ENCODE measurements at places on chromosomes 7 and 10.
A peak's percentile ranks its signal among the peaks of the same experiment; 100 is the strongest.

- DNase-seq, result peak; percentile 98
Measured at GRCh38 chr7:1537535-1538412, 7.3 kb downstream of the MAFK start.

DNA sequence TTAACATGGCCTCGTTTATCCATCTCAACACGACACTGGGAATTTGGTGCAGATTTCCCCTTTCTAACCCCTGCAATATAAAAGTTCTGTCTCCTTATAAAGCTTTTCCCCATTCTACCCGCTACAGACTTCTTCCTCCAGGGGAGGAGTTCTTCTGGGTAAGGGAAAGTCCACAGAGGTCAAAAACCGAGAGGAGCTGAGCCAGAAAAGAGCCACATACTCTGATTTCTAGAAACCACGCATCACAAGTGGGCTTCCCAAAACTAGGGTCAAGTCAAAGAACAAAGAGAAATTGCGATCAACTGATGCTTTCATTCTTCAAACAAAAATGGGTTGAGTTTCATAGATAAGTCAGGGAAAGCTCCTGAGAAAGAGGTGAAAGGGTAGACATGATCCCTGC is 6.8 kb downstream of the IL6 start:
- DNase-seq, result no peak

GRCh38 chr10:16242859-16243613 is 193.8 kb upstream of the PTER start:
- DNase-seq, result no peak

DNA sequence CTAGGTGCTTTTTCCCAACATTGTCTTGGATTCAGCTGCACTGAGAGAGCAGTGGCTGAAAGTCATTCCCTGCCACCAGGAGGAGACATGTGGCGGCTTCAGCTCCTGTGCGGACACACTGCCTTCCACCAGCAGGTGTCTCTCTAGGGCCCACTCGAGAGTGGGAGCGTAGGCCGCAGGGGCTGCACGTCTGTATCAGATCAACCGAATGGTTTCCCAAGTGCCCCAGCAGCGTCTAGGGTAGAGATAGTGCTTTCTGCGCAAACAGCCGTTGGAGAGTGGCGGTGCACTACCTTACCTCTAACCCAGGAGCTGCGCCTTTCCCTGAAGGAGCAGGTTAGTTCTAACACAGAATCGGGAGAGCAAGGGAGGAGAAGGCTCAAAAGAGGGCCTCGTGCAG is 31.7 kb downstream of the PAPOLB start:
- DNase-seq, result peak; percentile 73

GRCh38 chr10:34815185-34816084 is at the start of gene PARD3:
PARD3 (minus strand) TSS chr10:34815296; CDS start chr10:34814995, 301 bp downstream.
- DNase-seq, result peak; percentile 89

GRCh38 chr10:59870152-59870551 is 36.2 kb downstream of the CCDC6 start:
- no peak for DNase-seq

DNA sequence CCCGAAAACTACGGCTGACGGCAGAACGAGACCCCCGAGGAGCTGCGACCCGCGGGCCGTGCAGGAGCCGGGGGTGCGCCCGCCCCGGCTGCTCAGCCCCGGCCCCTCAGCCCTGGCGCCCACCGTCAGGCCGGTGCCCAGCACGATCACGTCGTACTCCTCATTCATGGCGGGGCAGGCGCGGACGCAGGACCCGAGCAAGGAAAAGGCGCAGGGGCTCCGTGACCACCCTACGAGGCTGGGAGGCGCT is 218 bp downstream of the GDI2 start:
- DNase-seq, result no peak

GRCh38 chr7:76281006-76281705 is 21.3 kb upstream of the HSPB1 start:
- peak; percentile 36 for DNase-seq

GRCh38 chr7:2738766-2739549 is 51.0 kb downstream of the AMZ1 start:
- DNase-seq, result no peak

- no peak for DNase-seq
Measured at GRCh38 chr10:38070501-38070900, 23.6 kb upstream of the ZNF37A start.

DNA sequence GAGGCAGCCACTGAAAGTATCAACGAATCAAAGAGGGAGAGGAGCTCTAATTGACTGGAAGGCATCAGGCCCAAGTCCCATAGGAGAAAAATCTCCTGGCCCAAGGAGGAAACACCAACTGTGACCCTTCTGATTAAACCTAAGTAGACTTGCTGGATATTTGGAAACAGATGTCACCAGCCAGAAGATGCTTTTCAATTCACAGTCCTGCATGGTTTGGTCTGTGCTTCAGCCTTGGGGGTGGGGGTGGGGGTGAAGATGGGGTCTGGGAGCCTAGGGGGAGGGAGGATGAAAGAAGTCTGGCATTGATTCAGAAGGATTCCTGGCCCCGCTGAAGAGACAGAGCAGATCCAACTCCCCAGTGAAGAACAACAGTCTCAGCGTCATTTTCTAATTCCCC is 623.7 kb downstream of the PARD3 start:
- no peak for DNase-seq

GRCh38 chr7:97118306-97118917 is 914 bp downstream of the SDHAF3 start:
- no peak for DNase-seq

GRCh38 chr10:15898046-15898445 is 37.7 kb upstream of the MINDY3 start:
- peak; percentile 31 for DNase-seq

GRCh38 chr10:3606309-3606708 is 178.7 kb downstream of the KLF6 start:
- no peak for DNase-seq

DNA sequence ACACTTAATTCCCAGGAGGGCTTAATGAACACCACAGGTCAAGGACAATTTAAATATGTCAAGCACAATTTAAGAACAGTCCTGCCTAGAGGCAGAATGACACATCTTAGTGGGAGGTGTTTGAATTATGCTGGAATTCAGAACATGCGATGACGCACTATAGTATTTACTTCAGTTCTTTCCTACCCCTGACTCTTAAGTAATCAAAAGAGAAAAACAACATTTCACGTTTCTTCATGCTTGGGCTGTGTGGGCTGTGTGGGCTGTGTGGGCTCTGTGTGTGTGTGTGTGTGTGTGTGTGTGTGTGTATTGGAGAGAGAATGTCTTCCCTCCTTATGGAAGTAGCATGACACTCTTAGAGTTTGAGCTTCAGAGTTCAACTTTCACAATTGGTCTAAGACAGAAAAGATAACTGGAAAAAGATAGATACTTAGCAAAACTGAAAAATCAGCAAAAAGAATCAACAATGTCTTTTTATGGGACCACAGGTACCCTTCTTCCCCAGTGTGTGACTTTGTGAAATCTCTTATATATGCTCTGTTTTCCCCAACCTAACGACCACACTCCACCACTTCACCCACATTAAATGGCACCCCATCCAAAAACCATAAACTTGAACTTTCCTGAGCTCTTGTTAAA is 33.7 kb upstream of the CABCOCO1 start:
- peak; percentile 38 for DNase-seq

GRCh38 chr10:15379078-15379477 is 8.0 kb upstream of the FAM171A1 start:
- no peak for DNase-seq

GRCh38 chr10:57692255-57692980 is 575.3 kb downstream of the IPMK start:
- DNase-seq, result peak; percentile 32

GRCh38 chr10:132234860-132235259 is 48.1 kb downstream of the DPYSL4 start:
- DNase-seq, result no peak

DNA sequence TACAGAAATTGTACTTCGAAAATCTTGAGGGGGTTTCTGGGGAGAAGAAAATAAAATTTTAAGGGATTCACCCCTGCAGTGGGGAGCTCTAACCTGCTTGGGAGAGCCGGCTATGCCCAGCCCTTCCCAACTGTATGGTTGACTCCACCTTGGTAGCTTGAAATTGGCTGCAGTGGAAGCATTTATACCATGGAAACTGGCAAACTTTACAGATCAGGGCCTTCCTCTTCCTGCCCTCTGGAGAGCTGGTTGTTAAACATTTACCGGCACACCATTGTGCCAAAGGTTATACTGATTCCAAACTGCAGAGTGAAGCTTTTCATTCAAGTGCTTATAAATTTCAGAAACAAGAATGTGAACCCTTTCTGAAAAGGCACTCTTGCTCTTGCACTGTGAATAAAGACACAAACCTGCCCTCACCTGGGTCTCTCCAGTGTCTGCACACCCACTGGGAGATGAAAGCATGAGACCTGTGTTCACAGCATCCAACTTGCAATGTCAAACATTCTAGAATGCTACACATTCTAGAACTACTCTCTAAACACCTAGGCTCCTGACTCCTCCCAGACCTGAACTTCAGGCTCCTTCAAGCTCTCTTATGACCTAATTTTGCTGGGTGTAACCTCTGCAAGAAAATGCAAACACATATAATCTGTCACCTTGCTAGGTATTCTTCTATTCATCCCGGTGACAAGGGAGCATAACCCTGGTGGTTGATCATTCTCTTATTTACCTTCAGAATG is 44.7 kb downstream of the ABLIM1 start:
- no peak for DNase-seq

DNA sequence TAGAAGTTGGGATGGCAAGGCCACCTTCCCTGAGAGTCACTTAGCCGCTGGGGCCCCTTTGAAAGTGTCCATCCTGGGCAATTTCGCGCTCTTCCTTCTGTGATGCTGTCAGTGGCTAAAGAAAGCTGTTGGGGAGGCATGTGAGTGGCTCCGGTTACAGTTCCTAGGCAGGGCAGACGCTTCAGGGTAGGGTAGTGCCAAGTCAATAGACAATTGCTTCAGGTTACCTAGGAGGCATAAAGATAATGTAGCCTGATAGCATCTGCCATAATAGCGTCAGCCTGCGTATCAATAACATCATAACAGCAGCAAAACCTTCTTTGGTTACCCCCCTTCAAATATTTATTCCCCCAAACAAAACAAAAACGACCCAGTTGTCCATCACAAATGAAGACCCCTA is at the start of gene FAM107B:
Gene FAM107B, minus strand, starts transcription at position 101 of the 400 bp plus-strand sequence. CDS start 234 bp downstream, outside the sequence.
- no peak for DNase-seq

DNA sequence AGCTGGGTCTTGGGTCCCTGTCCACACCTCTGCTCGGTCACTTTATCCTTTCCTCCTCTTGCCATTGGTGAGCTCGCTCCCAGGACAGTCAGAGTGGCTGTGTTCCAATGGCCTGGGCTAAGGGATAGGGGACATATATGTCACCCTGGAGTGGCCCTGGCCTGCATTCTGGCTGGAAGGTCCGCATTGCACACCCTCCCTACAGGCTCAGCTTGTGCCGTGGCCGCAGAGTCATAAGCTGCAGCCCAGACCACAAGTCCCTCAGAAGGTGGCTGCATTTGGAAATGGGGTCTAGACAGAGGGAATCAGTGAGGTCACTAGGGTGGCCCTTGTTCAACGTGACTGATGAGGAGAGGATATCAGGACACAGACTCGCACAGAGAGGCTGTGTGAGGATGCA is 363.8 kb upstream of the SHH start:
- DNase-seq, result no peak

DNA sequence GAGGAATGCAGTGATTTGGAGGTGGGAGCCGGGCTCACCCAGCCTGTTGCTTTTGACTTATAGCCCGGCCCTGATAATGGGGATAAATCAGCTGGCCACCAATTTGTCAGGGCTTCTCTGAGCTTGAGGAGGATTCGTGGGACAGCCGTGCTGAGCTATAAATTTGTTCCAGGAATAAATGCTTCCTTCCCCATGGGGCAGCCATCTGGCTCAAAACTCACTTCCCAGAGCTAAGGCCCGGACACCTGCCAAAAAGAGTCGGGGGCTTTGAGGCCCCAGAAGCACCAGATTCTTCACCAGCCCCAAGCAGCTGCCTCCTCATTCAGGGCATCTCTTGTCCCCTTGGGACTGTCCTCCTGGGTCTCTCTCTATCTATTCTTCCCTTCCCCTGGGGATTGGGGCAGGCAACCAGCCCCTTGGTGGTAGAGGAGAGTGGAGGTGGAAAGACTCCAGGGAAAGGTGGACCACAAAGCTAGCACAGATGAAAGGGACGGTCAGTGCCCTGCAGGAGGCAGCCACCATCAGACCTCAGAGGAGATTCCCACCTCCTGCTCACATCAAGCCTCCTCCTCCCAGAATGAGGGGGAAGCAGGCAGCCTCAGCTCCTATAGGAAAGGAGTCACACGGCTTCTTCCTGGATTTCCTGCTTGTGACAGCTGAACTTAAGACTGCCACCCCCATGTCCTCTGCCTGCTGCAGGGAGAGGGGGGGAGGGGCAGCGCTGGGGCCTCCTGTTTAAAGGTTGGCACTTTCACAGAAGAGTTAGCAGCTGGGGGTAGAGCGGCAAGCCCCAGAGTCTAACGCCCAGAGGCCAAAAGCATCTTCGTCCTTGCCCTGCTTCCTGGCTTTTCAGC is 44.2 kb upstream of the LRRC4 start:
- DNase-seq, result no peak

DNA sequence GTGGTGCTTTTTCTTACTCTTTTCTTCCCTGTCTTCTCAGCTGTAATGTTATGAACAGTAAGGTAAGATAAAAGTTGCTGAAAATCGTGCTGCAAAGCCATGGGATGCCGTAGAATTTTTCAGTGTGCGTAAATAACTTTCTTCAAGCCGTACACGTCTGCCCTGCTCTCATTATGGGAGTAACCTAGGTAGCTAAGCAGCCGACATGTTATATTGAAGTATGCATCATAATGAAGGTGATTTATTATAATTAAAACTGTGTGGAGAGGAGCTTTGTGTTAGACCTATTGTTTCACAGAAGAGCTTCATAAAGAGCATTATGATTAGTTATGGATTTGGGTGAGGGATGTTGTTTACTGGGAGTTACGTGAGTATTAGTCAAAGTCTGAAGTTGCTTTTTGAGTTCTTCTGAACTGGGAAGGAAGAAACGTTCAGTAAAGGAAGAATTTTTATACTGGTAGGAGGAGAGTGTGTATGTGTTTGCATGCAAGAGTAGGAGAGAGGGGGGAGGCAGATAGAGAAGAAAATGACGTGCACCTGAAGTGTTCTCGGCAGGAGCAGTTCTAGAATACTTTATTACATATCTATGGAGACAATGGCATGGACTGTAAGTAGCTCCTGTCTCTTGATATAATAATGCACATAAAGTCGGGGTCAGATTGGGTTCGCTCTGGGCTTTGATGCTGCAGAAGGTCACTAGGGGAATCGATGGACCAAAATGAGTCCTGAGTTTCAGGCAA is 56.3 kb downstream of the POU6F2 start:
- DNase-seq, result no peak

GRCh38 chr7:144513334-144513733 is 109.8 kb upstream of the NOBOX start:
- no peak for DNase-seq

DNA sequence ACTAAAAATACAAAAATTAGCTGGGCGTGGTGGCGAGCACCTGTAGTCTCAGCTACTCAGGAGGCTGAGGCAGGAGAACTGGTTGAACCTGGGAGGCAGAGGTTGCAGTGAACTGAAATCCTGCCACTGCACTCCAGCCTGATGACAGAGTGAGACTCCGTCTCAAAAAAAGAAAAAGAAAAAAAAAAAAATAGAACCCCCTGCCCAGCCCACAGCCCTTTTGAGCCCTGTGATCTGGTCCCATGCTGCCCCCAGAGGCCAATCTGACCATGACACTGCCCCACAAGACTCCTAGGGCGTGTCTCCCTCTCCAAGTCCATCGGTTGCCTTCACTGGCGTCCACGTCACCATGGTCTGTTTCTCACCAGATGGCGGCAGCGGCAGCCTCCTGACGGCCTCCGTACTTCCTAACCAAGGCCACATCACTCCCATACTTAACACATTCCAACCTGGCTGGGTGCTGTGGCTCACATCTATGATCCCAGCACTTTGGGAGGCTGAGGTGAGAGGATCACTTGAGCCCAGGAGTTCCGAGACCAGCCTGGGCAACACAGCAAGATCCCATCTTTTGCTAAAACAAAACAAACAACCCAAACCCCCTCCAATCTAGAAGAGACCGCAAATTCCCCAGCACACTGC is 18.0 kb downstream of the STX1A start:
- peak; percentile 77 for DNase-seq
